IPS DF 6.9 (cell line): ENCODE measurements at places on chromosomes 11 and 22.

- H3K36me3 ChIP-seq: peaks cover 33% of the 10 kb centered on the region
- peaks cover 17% of the 10 kb centered on the region for H3K4me1 ChIP-seq
- no peak overlapping the region for H3K4me3 ChIP-seq
- no peaks in the 10 kb centered on the region for H3K27me3 ChIP-seq
- DNase-seq: no peak
These were observed 29.8 kb downstream of the CAPN1 start for GRCh38 chr11:65211293-65212105.

DNA sequence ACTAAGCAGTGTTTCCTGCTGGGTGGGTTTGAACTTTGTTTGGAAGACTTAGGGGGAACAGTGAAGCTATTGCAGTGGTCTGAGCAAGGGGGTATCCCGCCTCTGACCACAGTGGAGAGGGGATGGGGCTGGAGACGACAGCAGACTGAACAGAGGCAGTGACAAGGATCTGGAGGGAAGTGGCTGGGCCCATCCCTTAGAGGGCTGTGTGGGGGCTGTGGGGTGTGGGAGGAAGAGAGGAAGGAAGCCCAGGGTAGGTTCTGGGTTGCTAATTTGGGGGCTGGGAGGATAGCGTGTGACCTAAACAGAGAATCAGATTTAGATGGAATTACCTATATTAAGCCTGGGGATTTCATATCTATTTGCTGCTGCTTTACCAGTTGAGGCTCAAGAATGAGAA is 70.7 kb downstream of the BMAL1 start:
- no peaks in the 10 kb centered on the region for H3K27me3 ChIP-seq
- H3K4me1 ChIP-seq: no peaks in the 10 kb centered on the region
- DNase-seq: no peak
- no peak overlapping the region for H3K27ac ChIP-seq

DNA sequence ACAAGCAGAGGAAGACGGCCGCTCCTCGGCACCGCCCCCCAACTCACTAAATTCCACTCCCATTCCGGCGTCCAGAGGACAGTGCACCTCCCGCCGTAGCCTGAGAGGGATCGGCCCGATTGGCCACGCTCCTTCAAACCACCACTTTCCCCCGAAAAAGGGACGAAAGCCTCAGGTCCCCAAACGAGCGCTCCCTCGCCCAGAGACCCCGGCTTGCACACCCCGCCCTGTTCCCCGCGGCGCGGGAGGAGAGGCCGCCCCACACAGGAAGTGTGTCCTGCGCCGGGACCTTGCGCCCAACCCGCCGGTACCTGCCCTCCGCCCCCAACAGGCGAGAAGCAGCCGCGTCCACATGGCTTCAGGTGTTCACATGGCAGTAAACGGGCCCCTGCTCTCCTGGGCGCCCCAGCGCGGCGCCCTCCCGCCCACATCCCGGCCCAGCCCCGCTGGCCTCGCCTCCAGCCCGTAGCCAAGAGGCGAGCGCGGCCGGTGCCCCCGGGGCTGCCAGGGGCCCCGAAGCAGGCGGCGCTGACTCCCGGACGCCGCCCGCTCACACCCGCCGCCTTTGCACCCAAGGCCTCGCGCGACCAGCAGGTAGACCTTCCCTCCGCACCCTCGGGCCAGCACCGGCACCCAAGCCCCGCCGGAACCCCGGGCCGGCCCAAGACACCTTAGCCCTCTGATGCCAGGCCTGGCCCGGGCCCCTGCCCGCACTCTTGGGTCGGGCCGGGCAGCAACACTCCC is 849 bp downstream of the TCF20 start:
- no peaks in the 10 kb centered on the region for H3K36me3 ChIP-seq
- no peaks in the 10 kb centered on the region for H3K27me3 ChIP-seq
- H3K4me1 ChIP-seq: peaks cover 5% of the 10 kb centered on the region; the same call in 1 of the 2 replicates
- H3K27ac ChIP-seq: no peak overlapping the region
- no peak for DNase-seq

DNA sequence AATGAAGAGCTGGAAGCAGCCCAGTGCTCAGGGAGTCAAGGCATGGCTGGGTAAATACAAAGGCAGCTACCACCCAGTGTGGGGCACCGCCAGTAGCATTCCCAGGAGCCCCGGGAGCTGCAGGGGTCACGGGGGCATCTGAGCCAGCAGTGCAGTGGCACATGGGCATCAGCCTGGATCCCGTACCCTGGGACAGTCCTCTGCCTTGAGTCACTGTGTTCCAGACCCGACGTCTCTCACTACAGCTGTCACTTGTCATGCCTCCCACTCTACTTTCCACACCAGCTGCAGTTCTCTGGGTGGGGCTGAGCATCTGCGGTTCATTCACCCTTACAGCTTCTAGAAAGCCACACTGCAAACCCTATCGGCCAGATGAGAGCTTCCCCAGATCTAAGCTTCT is 29.6 kb downstream of the DHCR7 start:
- H3K27ac ChIP-seq: no peak overlapping the region
- no peaks in the 10 kb centered on the region for H3K36me3 ChIP-seq
- no peaks in the 10 kb centered on the region for H3K4me1 ChIP-seq
- no peak overlapping the region for H3K4me3 ChIP-seq

DNA sequence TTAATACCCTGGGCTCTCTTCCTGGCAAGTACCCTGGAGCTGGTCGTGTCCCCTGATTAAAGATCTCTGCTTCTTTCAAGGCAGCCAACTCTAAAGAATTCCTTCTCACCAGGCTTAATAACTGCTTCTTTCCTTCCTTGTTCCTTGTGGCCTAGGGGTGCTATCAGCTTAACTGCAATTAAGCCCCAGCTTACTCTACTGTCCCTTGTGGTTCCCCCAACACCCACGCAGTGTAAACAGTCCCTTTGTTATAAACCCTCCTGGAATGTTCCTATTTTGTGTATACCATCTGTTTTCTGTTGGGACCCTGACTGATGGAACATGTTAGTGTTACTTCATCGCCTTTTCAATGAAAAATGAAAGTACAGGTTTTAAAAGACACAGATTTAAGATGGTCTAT is 126.4 kb upstream of the KIRREL3 start:
- H3K27ac ChIP-seq: no peak overlapping the region
- no peak overlapping the region for H3K4me3 ChIP-seq
- no peaks in the 10 kb centered on the region for H3K36me3 ChIP-seq
- no peak for DNase-seq

DNA sequence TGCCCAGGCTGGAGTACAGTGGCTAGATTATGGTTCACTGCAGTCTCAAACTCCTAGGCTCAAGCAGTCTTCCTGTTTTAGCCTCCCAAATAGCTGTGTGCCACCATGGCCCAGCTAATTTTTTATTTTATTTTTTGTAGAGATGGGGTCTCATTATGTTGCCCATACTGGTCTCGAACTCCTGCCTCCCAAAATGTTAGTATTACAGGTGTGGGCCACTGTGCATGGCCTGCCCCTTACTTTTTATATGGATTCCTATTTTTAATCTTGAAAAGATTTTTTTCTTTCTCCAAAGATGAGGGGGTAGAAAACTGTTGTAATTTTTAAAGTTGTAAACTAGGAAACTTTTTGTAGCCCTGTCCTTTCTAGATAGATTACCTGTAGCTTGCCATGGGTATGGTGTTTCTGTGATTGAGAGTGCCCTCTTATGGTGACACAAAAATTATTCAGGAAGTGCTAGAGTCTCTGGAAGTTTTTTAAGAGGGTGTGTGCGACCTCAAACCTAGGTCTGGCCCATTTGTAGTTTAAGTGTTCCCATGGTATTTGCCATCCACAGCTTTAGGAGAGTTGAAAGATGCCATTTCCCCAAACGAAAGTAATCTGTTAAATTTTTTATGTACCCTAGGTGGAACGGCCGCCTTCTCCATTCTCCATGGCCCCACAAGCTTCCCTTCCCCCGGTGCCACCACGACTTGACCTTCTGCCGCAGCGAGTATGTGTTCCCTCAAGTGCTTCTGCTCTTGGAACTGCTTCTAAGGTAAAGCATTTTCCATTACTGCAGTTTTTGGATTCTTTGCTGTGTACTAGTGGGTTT is 32.4 kb downstream of the MCAM start:
- no peaks in the 10 kb centered on the region for H3K4me1 ChIP-seq
- H3K27me3 ChIP-seq: no peaks in the 10 kb centered on the region

GRCh38 chr11:2577031-2577990 is 122.5 kb downstream of the KCNQ1OT1 start:
- no peak overlapping the region for H3K27ac ChIP-seq
- peaks cover 8% of the 10 kb centered on the region; the same call in 1 of the 2 replicates for H3K27me3 ChIP-seq
- H3K36me3 ChIP-seq: no peaks in the 10 kb centered on the region; the same call in 1 of the 2 replicates
- no peak overlapping the region for H3K4me3 ChIP-seq
- no peak for DNase-seq

DNA sequence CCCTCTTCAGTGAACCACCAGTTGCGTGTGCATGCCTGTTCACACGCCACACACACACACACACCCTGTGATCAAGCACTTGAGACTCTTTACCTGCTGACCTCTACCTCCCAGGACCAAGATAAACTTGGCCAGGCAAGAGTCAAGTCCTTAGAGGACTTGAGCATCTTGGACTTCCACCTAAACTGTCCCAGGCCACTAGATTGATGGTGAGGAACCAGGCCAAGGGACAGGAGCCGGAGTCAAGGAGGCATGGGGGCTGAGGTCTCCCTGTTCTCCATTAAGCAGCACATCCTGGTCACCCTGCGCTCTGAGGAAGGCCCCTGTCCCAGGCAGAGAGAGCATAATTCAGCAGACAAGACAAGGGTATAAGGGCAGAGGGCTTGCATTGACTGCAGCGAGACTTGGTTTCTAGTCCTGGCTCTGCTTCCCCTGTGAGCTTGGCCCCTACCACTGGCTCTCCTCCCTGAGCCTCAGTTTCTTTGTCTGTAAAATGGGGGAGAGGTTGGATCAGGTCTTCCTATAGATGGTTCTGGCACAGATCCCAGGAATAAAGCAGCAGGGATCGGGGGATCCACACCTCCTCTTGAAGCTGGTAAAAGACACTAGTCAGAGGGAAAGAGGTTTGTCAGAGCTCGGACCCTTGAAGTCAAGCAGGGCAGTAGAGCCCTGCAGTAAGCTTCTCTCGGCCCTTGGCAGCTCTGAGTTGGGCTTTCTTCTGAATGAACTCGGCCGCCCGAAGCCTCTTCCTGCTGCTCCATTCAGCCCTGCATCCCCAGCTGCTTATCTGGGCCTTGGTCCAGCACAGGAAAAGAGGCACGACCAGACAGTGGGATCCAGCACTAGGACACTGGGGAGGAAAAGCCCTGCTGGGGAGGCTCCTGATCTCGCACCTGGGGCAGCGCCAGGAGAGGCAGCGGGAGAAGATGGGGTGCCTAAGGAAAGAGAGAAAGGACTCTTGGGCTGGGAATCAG is 2.0 kb downstream of the CREB3L1 start:
- no peak overlapping the region for H3K4me3 ChIP-seq
- peaks cover 9% of the 10 kb centered on the region; the same call in 1 of the 2 replicates for H3K4me1 ChIP-seq
- H3K36me3 ChIP-seq: no peaks in the 10 kb centered on the region
- no peak for DNase-seq
- H3K27me3 ChIP-seq: no peaks in the 10 kb centered on the region

- H3K4me1 ChIP-seq: no peaks in the 10 kb centered on the region
- DNase-seq: no peak
- no peak overlapping the region for H3K27ac ChIP-seq
- no peaks in the 10 kb centered on the region for H3K36me3 ChIP-seq
- H3K4me3 ChIP-seq: no peak overlapping the region
These were observed 7.3 kb upstream of the C11orf86 start for GRCh38 chr11:66967670-66968425.

GRCh38 chr11:44298862-44299261 is 11.1 kb downstream of the ALX4 start:
- H3K27me3 ChIP-seq: peaks cover 26% of the 10 kb centered on the region

DNA sequence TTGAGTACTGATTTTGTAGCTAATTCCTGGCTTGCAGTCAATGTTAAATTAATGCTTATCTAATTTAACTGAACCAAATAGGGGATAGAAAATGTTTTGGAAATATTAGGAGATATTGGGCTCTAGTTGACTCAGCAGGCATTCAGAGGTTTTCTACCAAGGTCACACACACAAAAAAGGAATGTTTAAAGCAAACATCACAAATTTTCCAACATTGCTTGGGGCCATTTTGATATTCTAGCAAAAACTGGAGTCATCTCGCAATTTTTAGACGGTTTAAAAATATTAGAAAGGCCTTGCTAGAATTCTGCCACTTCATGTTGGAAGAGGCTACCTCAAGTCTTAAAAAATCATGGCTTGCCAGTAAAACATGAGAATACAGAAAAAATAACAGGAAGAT is 2082.1 kb upstream of the RAG2 start:
- no peaks in the 10 kb centered on the region for H3K27me3 ChIP-seq
- no peak overlapping the region for H3K4me3 ChIP-seq
- H3K36me3 ChIP-seq: no peaks in the 10 kb centered on the region
- H3K27ac ChIP-seq: no peak overlapping the region
- no peaks in the 10 kb centered on the region for H3K4me1 ChIP-seq
- no peak for DNase-seq

DNA sequence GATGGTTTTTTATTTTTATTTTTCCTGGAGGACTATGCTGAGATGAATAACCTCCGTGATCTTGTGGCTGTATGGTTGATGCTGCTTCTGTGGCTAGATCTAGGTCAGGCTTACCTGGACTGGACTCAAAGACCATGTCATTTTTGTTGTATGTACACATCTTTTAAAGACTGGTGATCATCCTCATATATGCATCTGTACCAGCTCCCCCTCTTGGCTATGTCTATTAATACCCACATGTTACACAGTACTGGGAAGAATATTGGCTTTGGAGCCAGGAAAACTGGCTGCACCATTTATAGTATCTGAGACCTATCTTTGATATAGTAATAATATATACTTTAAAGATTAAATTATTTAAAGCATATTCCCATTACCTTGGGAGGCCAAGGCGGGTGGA is 18.4 kb upstream of the PITPNB start:
- no peak overlapping the region for H3K27ac ChIP-seq
- no peaks in the 10 kb centered on the region; the same call in 1 of the 2 replicates for H3K4me1 ChIP-seq
- no peak for DNase-seq

DNA sequence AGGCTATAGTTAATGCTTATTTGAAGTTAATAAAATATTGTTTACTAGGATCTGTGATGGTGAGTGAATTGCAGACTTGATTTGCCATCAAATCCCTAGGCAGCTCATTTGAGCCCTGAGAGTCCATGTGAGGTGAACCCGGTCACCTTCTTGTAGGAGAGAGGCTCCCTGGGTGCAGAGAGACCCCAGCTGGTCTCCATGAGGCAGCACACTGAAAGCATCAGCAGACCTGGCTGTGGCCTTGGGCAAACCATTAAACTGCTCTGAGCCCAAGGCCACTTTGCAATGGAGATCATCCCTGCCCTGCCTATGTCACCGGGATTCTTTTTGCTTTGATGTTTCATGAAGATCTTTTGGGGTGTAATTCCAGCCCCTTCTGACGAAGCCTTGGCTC is 125.2 kb downstream of the MICAL2 start:
- no peak overlapping the region for H3K27ac ChIP-seq
- DNase-seq: no peak
- H3K27me3 ChIP-seq: no peaks in the 10 kb centered on the region
- H3K4me3 ChIP-seq: no peak overlapping the region
- H3K4me1 ChIP-seq: no peaks in the 10 kb centered on the region

- H3K4me3 ChIP-seq: no peak overlapping the region
- no peaks in the 10 kb centered on the region for H3K36me3 ChIP-seq
- H3K27me3 ChIP-seq: no peaks in the 10 kb centered on the region
- H3K27ac ChIP-seq: no peak overlapping the region
- peaks cover 8% of the 10 kb centered on the region for H3K4me1 ChIP-seq
These were observed 6.9 kb upstream of the OSBPL5 start for GRCh38 chr11:3171931-3172560.

GRCh38 chr11:45102810-45103621 is 43.4 kb upstream of the PRDM11 start:
- H3K27ac ChIP-seq: no peak overlapping the region
- no peaks in the 10 kb centered on the region for H3K4me1 ChIP-seq
- no peak overlapping the region for H3K4me3 ChIP-seq

- H3K4me3 ChIP-seq: no peak overlapping the region
- no peak for DNase-seq
- no peaks in the 10 kb centered on the region for H3K4me1 ChIP-seq
- H3K27me3 ChIP-seq: no peaks in the 10 kb centered on the region
- no peaks in the 10 kb centered on the region for H3K36me3 ChIP-seq
These were observed 682.2 kb upstream of the RAG2 start for GRCh38 chr11:37280200-37280599.
